ENCODE measurements at places on chromosomes 6 and 20.

DNA sequence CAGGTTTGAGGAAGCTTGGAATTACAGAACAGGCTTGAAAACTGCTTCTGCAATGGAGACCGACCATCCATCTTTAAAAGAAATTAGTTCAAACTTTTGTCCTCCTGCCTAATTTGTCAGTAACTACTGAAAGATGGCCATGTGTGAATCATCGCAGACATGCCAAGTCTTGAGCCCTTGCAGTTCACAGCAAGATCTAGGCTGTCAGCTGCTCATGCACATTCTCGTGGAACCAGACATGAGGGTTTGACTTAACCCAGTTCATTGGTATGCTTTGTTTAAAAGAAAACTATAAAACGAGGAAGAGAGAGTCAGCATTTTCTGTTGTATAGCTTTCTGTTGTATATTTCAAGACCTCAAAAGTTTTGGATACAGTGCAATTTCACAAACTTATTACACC is 74.0 kb upstream of the SAMD5 start:
- DNase-seq, result no peak
- no peaks in the 10 kb centered on the region for H3K27me3 ChIP-seq
- no peaks in the 10 kb centered on the region for H3K4me1 ChIP-seq
- no peak overlapping the region for H3K4me3 ChIP-seq
- no peaks in the 10 kb centered on the region for H3K36me3 ChIP-seq
- H3K27ac ChIP-seq, result no peak overlapping the region

DNA sequence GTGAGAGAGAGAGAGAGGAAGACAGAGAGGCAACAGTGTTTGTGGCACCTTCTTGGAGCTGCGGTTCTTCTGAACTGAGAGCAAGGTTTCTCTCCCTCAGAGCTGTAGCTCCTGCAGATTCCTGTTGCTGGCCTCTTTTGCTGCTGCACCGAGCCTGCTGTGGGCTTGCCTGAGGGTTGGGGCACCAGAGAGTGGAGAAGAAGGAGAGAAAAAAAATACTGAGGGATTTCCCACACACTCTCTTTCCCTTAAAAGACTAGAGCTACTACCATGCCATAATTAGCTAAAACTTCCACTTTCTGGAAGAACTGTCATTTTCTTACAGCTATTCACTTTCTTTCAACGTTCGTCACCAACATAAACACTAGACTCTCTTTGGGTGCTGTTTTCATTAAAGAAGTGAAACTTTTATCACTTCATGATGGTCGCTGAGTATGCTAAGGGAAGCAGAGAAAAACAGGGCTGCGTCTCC is 18.2 kb upstream of the ECI2 start:
- no peaks in the 10 kb centered on the region for H3K27me3 ChIP-seq
- no peaks in the 10 kb centered on the region for H3K4me1 ChIP-seq
- H3K4me3 ChIP-seq, result no peak overlapping the region
- H3K27ac ChIP-seq, result no peak overlapping the region
- DNase-seq, result no peak

- no peak overlapping the region for H3K27ac ChIP-seq
- DNase-seq, result no peak
- H3K4me1 ChIP-seq, result no peaks in the 10 kb centered on the region
- H3K4me3 ChIP-seq, result no peak overlapping the region
- H3K36me3 ChIP-seq, result no peaks in the 10 kb centered on the region
These were observed 110.7 kb upstream of the SMLR1 start for GRCh38 chr6:130716466-130716865.

- H3K4me1 ChIP-seq, result peaks cover 5% of the 10 kb centered on the region
- no peak overlapping the region for H3K4me3 ChIP-seq
- DNase-seq, result no peak
- no peaks in the 10 kb centered on the region for H3K27me3 ChIP-seq
- no peaks in the 10 kb centered on the region for H3K36me3 ChIP-seq
These were observed 2.9 kb downstream of the TPD52L1 start for GRCh38 chr6:125156496-125156895.

DNA sequence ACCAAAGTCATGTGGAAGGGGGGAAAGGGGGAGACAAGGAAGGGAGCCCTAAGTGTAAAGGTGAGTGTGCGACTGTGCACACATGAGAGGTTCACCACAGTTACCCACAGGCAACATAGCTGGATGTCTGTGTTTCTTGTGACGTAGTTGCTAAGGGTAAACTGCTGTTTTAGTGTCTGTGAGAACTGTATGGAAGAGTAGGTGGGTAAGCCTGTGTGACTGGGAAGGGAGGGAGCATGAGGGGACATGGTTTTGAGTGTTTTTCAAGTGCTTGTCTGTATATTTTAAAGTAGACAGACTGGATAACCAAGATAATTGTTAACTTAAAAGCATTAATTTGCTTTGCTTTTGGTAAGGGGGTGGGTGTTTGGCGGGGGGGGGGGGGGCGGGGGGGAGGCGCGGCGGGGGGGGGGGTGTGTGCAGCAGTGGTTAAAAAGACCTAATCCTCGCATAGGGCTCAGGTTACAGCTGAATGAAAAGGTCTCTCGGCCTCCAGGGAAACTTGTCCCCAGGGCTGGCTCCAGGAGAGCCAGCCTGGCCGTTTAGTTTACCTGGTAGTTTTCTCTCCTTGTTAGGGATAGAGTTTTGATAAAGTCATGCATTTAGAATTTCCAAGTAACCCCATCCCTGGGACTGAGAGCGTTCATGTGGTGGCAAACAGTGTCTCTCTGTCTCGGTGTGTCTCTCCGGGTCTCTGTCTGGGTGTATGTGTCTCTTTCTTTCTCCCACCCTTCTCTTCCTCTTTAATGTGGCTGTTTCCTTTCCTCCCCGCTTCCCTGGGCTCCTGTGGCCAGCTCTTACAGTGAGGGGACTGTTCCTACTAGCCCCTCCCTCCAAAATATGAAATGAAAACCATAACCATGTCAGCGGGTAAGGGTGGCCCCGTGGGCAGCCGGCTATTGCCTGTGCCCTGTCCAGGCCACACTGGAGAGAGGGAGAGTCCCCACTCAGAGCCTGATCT is 3.4 kb downstream of the SCUBE3 start:
- no peaks in the 10 kb centered on the region for H3K36me3 ChIP-seq
- no peaks in the 10 kb centered on the region for H3K4me1 ChIP-seq
- H3K4me3 ChIP-seq, result no peak overlapping the region
- no peak for DNase-seq
- H3K27ac ChIP-seq, result no peak overlapping the region

- no peaks in the 10 kb centered on the region for H3K36me3 ChIP-seq
- no peak for DNase-seq
- H3K27me3 ChIP-seq, result no peaks in the 10 kb centered on the region
- H3K4me3 ChIP-seq, result no peak overlapping the region
- H3K27ac ChIP-seq, result no peak overlapping the region
These were observed 55.2 kb upstream of the SUPT3H start for GRCh38 chr6:45432977-45433376.

- no peak overlapping the region for H3K4me3 ChIP-seq
- DNase-seq, result no peak
These were observed 126.0 kb downstream of the ADGRB3 start for GRCh38 chr6:68760941-68761676.

- H3K4me3 ChIP-seq, result no peak overlapping the region
- no peak overlapping the region for H3K27ac ChIP-seq
- DNase-seq, result no peak
- no peaks in the 10 kb centered on the region for H3K27me3 ChIP-seq
- no peaks in the 10 kb centered on the region for H3K36me3 ChIP-seq
These were observed 240.4 kb downstream of the MYLK4 start for GRCh38 chr6:2510316-2510715.

GRCh38 chr6:138726757-138727097 is 46.8 kb upstream of the CCDC28A start:
- no peaks in the 10 kb centered on the region for H3K36me3 ChIP-seq
- H3K27ac ChIP-seq, result no peak overlapping the region
- no peaks in the 10 kb centered on the region for H3K27me3 ChIP-seq
- DNase-seq, result no peak

DNA sequence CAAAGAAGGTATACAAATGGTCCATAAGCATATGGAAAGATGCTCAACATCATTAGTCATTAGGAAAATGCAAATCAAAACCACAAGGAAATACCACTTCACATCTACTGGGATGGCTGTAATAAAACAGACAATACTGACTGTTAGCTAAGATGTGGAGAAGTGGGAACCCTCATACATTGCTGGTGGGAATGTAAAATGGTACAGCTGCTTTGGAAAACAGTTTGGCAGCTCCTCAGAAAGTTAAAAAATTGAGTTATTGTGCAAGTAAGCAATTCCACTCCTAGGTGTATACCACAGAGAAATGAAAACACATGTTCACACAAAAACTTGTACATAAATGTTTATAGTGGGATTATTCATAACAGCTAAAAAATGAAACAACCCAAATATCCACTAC is 173.0 kb upstream of the JAG1 start:
- no peak overlapping the region for H3K4me3 ChIP-seq
- H3K27ac ChIP-seq, result no peak overlapping the region
- no peak for DNase-seq
- H3K4me1 ChIP-seq, result no peaks in the 10 kb centered on the region

GRCh38 chr6:117414770-117415169 is 11.0 kb downstream of the ROS1 start:
- H3K27me3 ChIP-seq, result no peaks in the 10 kb centered on the region
- no peaks in the 10 kb centered on the region for H3K36me3 ChIP-seq
- H3K27ac ChIP-seq, result no peak overlapping the region
- DNase-seq, result no peak
